Osteocyte (in vitro differentiated cells): ENCODE measurements at places on chromosomes 6 and 20. TPM values are rescaled to one million over a fixed set of nuclear protein-coding genes. Genes with fewer than 3 reads are reported as not detected.

TNNC2 gene
- 1.2 TPM in 1 of 2 replicates, not detected in the other for total RNA-seq

SLC22A23 gene
- 10.2 and 10.4 TPM in 2 replicates for total RNA-seq

NFATC2 gene
- 0.34 and 0.89 TPM in 2 replicates for total RNA-seq

IMPG1 gene
- not detected in 2 replicates for total RNA-seq

OR2H2 gene
- not detected in 2 replicates for total RNA-seq

KCNK5 gene
- not detected in 2 replicates for total RNA-seq

KIFC1 gene
- 10.8 and 11.6 TPM in 2 replicates for total RNA-seq

- H3K4me1 ChIP-seq, result peaks cover 47% of the 10 kb centered on the region
- no peaks in the 10 kb centered on the region for H3K27me3 ChIP-seq
- H3K36me3 ChIP-seq, result no peaks in the 10 kb centered on the region
- H3K27ac ChIP-seq, result no peak overlapping the region
Observed at GRCh38 chr6:18039481-18039880, 52.0 kb upstream of the KIF13A start.

DNA sequence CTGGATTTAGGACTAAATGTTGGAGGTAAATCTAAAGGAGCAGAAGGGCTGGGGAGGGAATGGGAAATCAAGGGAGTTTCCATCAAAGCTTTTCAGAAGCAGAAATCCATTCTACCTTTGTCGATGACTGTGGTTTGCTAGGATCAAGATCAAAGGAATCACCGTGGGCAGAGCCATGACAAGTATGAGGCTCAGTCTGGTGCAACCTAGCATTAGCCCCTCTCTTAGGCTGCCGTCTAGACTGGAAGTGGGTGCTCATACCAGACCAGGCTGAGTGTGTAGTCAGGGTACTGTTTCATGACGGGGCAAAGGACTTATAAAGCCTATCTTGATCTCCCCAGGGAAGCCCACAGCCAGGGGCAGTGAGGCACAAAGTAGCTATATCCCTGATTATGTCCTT, 120.5 kb downstream of the BMP2 start:
- H3K4me1 ChIP-seq, result no peaks in the 10 kb centered on the region
- H3K27me3 ChIP-seq, result no peaks in the 10 kb centered on the region
- H3K4me3 ChIP-seq, result no peak overlapping the region
- H3K36me3 ChIP-seq, result no peaks in the 10 kb centered on the region
- DNase-seq, result no peak

DNA sequence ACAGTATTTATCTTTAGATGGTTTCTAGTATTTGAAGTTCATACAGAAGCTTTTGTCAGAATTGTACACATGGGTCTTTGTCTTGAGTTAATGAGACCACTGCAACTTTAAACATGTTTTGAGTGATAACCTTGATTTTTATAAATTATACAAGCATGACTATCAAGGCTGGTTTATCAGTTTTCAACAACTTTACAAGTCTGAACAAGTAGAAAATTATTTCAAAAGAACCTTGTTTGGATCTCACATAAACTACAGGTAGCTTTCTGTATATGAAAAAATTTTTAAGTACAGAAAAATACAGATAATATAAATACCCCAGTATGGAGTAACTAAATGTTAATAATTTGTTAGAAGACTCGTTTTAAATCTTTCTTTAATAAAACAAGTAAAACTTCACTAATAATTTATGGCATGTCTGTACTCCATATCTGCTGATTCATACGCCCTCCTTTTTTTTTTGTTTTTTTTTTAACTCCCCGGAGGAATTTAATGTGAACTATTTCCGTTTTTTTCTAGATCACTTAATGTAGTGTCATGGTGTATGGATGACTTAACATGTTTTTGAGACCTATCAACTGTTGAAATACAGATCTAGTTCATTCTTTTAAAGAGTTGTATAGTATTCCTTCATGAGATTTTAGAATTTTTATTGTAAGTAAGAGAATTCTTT, 18.3 kb downstream of the VAPB start:
- H3K4me1 ChIP-seq, result peaks cover 9% of the 10 kb centered on the region
- H3K36me3 ChIP-seq, result peaks cover 1% of the 10 kb centered on the region
- no peak for DNase-seq
- H3K27ac ChIP-seq, result no peak overlapping the region

- DNase-seq, result no peak
- peak overlapping the region; percentile 98 for H3K27ac ChIP-seq
- H3K27me3 ChIP-seq, result no peaks in the 10 kb centered on the region
- H3K4me1 ChIP-seq, result peaks cover 41% of the 10 kb centered on the region
- no peaks in the 10 kb centered on the region for H3K36me3 ChIP-seq
- peak overlapping the region; percentile 99 for H3K4me3 ChIP-seq
Observed at GRCh38 chr6:113968472-113968871, 2.5 kb downstream of the HDAC2 start.

DNA sequence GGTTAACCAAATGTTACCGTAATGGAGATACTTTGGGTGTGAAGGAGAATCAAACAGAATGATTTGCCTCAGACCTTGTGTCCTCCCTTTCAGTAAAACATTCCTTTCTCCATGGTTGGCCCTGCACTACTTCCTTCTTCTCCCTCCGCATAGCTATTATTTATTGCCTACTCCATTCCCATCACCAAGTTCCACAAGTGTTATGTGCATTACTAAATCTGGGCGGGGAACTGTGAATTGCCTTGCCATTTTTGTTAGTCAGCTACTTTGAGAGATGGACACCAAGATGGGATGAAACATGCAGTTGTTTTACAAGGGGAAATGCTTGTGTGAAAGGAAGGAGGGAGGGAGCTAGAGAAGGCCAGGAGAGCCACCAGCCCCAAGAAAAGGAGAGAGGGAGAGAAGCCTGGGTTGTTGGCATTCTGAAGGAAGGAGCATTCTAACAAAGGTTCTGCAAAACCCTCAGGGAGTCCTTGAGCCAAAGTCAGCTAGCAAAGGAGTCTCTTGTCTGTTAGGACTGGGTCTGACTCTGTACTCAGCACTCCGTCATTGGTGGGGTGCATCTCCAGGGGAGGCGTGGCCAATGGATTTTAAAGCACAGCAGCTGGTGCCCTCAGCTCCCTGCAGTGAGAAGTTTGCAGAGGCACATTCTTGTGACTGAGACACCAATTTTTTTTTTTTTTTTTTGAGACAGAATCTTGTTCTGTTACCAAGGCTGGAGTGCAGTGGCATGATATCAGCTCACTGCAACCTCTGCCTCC, 83.6 kb upstream of the CHD6 start:
- H3K4me1 ChIP-seq, result no peaks in the 10 kb centered on the region
- no peak overlapping the region for H3K27ac ChIP-seq
- H3K27me3 ChIP-seq, result peaks cover 10% of the 10 kb centered on the region
- no peak overlapping the region for H3K4me3 ChIP-seq
- no peak for DNase-seq

DNA sequence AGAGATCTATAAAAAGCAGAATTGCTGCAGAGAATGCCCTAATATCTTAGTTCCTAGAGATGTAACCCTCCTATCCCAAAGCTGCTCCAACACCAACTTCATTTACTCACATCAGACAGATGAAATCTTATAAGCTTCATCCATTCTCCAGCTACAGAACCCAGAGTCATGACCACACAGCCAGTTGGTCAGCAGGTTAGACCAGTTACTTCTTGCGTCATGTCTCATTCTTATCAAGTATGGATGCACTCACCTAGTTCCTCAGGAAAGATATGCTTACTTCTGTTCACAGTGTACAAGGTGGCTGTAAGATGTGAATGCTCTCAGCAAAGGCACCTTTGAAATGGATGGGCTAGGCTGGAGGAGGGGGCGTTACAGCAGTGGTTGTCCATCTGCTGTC, 47.9 kb upstream of the ISM1 start:
- H3K4me3 ChIP-seq, result no peak overlapping the region
- H3K36me3 ChIP-seq, result no peaks in the 10 kb centered on the region
- no peaks in the 10 kb centered on the region for H3K4me1 ChIP-seq
- H3K27ac ChIP-seq, result no peak overlapping the region

- no peak overlapping the region for H3K27ac ChIP-seq
- peaks cover 2% of the 10 kb centered on the region for H3K27me3 ChIP-seq
- no peaks in the 10 kb centered on the region for H3K36me3 ChIP-seq
- H3K4me3 ChIP-seq, result no peak overlapping the region
- H3K4me1 ChIP-seq, result no peaks in the 10 kb centered on the region
Observed at GRCh38 chr6:66396549-66396948, 689.5 kb upstream of the EYS start.

- peaks cover 14% of the 10 kb centered on the region for H3K27me3 ChIP-seq
- H3K4me3 ChIP-seq, result no peak overlapping the region
- H3K36me3 ChIP-seq, result no peaks in the 10 kb centered on the region
- H3K4me1 ChIP-seq, result peaks cover 26% of the 10 kb centered on the region
- H3K27ac ChIP-seq, result no peak overlapping the region
- no peak for DNase-seq
Observed at GRCh38 chr6:108841377-108841855, 6.8 kb upstream of the ARMC2 start.
